ENCODE measurements at places on chromosomes 3 and 15.

GRCh38 chr3:53142986-53143385 is 12.8 kb upstream of the RFT1 start:
- no peak for DNase-seq

DNA sequence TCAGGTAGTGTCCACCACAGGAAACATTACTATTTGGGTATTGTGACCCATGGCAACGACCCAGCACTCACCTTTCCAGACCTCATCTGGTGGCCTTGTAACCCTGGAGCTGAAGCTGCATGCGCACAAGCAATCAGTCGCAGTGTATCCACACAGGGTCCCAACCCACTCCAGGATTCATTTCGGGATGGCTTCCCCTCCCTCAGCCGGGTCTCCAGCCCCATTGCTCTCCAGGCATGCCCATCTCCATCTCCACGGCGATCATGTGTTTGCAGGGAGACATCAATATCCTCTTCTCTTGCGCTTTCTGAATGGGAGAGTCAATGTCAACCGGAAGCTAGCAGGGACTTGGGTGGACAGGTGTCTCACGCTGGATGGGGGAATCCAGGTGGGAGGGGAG is 35.2 kb downstream of the GOLGA6L2 start:
- DNase-seq: no peak

GRCh38 chr15:69342460-69343076 is 43.9 kb downstream of the PAQR5 start:
- peak; percentile 8 for DNase-seq

GRCh38 chr3:156341332-156341731 is 213.6 kb downstream of the SSR3 start:
- no peak for DNase-seq

- DNase-seq: no peak
Measured at GRCh38 chr15:89167267-89168176, 53.9 kb downstream of the RLBP1 start.

GRCh38 chr3:167874671-167875372 is 139.3 kb downstream of the SERPINI1 start:
- DNase-seq: no peak

- no peak for DNase-seq
Measured at GRCh38 chr3:114227076-114227475, 10.3 kb downstream of the ZNF80 start.

- no peak for DNase-seq
Measured at GRCh38 chr3:113153499-113154107, 57.8 kb upstream of the BOC start.

- no peak for DNase-seq
Measured at GRCh38 chr3:94028093-94028837, at the start of gene STX19. TSS of gene STX19 (minus strand) at chr3:94028597. CDS start at chr3:94015269, 13,328 bp downstream.

GRCh38 chr15:62858343-62858742 is 184.2 kb upstream of the TPM1 start:
- DNase-seq: no peak

DNA sequence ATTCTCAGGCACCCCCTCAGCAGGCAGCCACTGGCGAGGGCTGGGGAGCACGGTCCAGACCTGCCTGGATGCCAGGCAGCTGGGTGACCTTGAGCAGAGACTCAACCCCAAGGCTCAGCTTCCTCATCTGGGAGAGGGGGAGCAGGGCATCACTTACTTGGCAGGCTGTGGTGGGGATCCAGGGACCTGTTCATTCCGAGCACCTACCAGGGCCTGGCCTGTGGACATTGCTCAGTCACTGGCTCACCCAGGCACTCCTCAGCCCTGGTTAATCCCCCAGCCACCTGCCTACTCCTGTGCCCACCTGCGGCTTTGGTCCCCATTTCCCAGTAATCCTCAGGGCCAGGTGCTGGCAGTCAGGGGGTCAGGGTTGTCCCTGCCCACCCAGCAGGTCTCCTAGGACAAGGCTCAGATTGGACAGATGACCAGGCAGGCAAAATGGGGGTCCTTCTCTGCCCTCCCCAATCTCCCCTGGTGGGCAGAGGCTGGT is 9.3 kb upstream of the RPL29 start:
- DNase-seq: no peak

GRCh38 chr3:308597-309321 is 112.2 kb downstream of the CHL1 start:
- DNase-seq: no peak

DNA sequence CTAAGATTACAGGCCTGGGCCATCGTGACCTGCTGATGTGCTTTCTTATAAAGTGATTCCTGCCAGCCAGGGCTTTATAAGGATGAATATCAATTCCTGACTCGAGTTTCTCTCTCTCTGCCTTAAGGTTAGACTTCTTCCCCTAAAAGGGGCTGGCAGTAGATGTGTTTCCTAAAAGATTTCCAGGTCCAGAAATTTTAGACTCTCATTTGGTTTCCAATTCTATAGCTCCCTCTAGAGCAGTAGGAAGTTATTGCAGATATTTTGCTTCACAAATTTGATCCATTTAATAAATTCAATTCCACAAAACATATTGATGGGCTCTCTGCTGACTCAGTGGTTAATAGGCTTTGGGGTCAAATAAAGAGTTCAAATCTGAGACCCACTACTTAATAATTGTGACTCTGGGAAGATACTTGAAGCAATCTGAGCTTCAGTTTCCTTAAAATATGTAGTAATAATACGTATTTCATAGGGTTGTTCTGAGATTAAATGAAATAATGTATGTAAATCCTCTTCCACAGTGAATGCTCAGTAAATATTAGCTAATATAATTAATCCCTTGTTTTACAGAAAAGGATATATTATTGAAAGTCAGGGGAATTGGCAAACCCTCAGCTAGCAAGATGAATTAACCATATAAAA is 2.1 kb downstream of the TRIM69 start:
- peak; percentile 77 for DNase-seq

DNA sequence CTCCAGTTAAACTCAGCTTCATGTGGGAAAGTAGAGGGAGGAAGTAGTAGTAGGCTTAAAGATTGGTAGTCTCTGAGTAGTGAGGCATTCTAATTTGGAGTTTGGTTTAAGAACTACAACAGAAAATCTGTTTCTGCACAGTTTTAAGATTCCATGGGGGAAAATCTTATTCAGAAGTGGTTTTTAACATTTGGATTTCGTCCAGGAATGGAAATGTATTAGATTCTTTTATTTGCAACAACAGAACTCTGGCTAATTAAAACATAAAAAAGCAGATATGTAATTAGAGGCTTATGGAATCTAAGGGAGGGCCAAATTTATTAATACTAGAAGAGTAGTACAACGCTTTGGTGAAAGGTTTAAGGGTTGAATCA is 36.0 kb downstream of the NECTIN3 start:
- DNase-seq: no peak
